ENCODE measurements at places on chromosomes 2 and 18. TPM values are rescaled to one million over a fixed set of nuclear protein-coding genes. Genes with fewer than 3 reads are reported as not detected.

DNA sequence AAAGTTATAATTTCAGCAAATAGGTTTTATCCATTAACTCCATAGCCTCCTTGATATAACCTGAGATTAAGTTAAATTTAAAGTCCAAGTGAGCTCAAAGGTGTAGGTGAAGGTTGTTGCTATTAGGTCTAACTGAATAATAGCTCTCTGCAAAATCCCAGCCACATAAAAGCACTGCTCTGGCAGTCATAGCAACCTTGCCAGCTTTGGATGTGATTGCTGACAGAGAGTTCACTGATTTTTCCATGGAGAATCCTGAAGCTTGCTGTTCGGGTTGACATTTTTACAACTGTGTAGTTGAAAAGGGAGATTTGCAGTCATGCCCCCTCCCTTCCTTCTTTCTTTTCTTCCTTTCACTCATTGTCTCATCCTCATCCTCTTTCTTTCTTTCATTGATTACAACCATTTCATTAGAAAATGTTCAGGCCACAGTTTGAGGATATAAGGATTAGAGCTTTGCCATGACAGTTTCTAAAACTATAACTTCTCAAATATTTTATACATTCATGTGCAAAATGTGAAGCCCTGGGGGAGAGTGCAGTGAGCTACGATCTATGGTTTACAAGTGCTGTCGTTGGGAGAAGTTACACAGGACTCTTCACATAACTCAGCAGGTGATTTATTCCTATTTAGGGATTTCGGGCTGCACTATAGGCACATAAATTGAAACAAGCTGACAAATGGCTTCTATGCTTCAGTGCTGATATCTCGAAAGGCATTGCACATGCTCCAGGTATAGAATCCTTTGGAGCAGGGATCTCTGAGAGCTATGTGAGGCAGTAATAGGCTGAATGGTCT lies 193.8 kb downstream of the LRRTM4 start:
- no peak for DNase-seq

DNA sequence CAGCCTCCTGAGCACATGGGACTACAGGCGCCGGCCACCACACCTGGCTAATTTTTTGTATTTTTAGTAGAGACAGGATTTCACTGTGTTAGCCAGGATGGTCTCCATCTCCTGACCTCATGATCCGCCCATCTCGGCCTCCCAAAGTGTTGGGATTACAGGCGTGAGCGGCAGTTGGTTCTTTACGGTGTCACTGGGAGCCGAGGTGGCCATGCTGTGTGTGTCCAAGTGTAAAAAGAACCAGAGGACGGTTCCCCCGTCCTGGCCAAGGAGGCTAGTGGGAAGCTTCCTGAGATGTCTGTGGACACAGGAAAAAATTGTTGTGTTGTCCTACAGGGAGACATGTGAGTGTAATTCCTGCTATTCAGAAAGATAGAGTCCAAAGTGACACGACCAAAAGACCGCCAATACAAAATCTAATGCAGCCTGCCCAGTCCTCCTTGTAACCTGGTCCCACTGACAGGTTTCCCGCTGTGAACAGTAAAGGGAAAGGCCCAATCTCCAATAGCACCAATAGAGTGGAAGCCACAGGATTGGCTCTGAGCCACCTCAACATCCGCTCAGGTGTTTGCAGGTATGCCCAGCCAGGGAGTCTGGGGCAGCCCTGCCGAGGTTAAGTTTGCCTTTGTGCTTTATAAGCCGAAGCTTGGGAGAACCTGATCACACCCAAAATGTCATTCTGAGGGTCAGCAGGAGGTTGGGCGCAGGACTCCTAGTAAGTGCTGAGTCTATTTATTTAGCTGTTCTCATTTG lies 40.6 kb downstream of the NCK2 start:
- no peak for DNase-seq

GRCh38 chr2:239062743-239063142 lies 214.9 kb downstream of the TWIST2 start:
- no peak for DNase-seq

- no peak for DNase-seq
These were observed 27.4 kb upstream of the MC5R start for GRCh38 chr18:13796515-13796914.

GRCh38 chr2:176268976-176269318 lies 295 bp upstream of the MTX2 start:
- no peak for DNase-seq

- peak; percentile 13 for DNase-seq
These were observed 53.4 kb upstream of the SCN1A start for GRCh38 chr2:166180951-166181812.

GRCh38 chr2:216710551-216711301 lies 15.4 kb upstream of the IGFBP5 start:
- DNase-seq: no peak

DNA sequence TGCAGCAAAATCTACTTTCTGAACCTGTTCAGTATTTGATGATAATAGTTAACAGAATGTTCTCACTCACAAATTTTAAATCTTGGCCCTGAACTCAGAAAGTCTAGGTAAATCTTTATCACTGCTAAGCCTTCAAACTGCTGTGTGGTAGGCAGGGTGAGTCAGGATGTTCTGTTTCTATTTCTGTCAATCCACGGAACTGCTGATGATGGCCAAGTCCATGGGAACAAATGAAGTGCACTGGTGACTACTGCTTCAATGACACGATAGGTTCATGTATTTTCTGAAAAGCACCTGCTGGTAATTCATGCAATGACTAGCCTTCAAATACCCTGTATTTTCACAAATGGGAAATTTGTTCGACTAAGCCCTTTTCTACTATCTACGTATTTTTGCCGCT lies 14.2 kb downstream of the NIFK start:
- no peak for DNase-seq

- DNase-seq: no peak
These were observed 3.6 kb downstream of the HOXD12 start for GRCh38 chr2:176103194-176103593.

- no peak for DNase-seq
These were observed 59.2 kb downstream of the ADI1 start for GRCh38 chr2:3460156-3460555.

DNA sequence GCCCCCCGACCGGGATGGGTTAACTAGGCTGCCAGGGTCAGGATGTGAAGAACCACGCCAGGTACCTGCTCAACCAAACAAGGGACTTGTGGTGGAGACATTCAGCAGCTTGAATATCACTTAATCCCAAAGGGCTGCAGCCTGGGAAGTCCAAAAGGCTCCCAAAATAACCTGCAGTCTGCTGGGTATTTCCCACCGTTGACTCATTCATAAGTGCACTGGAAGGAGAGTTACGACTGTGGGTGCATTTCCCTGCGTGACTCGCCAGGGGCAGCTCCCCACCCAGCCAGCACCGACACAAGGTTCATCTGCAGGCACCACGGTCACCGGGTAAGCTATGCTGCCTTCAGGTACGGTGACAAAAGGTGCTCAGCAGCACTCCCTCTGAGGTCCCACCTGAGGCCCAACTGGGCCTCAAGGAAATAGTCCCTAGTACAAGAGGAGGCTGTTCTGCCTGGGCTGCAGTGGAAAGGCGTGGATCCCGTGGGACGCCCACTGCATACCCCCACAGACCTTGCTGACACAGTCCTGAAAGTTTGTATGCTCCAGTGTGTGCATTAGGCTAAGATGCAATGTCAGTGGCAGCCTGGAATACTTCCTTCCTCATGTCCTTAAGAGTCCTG lies 86.5 kb downstream of the UXS1 start:
- no peak for DNase-seq

GRCh38 chr18:79625195-79625923 lies 54.2 kb upstream of the CTDP1 start:
- no peak for DNase-seq

GRCh38 chr2:159677654-159678053 lies 34.7 kb upstream of the MARCHF7 start:
- DNase-seq: no peak

DNA sequence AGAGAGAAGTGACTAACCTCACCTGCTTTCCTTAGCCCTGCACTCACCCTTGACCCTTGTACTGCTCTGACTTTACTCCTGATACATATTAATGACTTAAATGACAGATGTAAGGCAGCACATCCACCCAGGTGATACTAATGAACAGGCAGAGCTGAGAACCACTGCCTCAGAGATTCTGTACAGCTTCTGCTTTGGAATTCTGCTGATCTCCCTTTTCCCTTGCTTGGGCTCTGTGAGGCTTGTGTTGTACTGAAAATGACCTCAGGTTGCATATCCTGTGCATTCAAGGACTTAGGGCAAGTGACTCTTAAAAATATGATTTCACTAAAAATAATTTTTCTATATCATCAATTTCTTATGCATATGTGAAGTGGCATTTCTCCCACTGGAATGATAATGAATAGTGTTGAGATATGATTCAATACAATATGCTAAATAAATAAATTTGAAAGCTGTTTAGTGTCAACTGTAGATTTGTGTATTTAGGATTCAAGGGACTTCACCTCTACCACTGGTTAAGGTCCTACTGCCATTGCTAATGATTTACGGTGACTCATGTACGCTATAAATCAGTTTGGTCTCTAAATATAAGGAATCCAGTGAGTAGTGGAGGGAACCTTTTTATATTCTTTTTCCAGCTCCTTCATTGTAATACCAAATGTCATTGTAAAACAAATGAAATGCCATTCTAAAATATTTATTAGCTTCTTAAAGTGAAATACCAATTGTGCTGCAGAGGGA lies 328.3 kb downstream of the SOCS6 start:
- no peak for DNase-seq

DNA sequence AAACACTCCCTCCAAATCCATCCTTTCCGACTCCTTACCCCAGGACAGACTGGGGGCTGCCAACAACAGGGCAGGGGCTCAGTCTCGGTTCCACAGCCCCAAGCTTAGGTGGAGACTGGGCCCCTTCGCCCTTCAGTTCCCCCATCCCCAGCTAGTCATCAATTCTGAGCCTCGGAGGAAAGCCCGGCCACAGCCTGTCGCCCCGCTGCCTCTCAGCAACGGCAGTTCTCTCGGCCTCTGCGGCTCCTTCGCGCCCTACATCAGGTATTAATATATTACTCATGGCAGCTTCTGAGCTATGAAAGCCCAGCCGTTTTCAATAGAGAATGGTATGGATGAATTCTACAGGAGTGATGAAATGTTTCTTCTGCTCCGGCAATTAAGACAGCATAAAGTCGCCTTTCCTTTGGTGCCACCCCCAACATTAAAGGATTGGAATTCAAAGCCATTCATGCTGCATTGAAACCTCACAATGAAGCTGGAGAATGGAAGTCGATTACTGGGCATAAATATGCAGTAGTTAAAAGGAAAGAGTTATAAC lies 2.8 kb downstream of the HDAC4 start:
- no peak for DNase-seq

GRCh38 chr2:83826577-83826976 lies 632.5 kb downstream of the SUCLG1 start:
- no peak for DNase-seq

- no peak for DNase-seq
These were observed 116.8 kb downstream of the SPTBN1 start for GRCh38 chr2:54572636-54573536.

DNA sequence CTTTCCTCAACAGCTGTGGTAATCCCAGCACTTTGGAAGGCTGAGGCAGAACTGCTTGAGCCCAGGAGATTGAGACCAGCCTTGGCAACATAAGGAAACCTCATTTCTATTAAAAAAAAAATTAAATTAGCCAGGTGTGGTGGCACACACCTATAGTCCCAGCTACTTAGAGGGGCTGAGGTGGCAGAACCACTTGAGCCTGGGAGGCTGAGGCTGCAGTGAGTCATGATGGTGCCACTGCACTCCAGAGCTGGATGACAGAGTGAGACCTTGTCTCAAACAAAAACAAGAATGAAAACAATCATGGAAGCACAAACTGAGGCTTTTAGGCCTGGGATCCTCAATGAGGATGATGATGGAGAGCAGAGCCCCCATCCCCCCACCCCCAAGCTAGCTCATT lies 19.8 kb downstream of the GAREM1 start:
- DNase-seq: no peak

DNA sequence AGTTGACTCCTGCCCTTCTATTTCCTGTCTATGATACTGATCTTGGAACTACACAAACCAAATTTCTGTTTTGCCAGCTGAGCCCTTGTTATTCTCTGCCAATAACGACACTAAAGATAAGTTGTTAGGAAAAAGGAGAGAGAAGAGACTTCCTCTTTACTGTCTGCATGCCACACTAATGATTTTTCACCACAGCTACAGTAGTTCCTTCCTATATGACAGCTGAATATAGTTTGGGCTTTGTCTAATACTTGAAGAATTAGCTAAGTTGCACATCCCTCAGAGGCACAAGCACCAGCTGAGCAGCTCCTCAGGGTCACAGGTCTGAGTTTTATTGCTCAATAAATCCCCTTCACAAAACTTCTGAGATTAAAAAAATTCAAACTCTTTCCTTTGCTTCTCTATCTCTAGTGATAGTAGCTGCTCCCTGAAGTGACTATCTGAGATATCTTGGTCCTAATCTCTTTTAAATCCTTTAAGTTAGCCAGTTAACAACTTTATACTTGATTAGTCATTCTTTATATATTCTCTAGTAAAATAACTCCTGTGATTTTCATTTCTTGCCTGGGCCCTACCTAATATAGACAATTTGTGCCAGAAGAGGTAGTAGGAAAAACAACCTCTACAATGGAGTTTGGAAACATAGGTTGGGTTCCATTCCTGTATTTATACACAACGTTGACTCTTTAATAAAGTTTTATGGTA lies 253.0 kb upstream of the CNTNAP5 start:
- no peak for DNase-seq

GRCh38 chr2:146295080-146295670 lies 1549.7 kb upstream of the ACVR2A start:
- no peak for DNase-seq

DNA sequence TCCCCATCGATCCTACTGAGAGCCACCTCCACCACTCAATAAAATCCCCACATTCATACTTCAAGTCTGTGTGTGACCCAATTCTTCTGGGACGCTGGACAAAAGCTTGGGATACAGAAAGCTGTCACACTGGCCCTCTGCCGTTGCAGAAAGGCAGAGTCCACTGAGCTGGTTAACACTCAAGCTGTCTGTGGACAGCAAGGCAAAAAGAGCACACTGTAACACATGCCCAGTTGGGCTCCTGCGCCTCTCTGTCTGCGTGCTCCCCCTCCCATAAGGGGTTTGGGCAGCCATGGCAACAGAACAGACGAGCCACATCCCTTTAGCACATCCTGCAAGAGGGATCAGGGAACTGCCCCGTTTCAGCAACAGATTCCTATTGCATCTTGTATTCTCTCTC lies 106.9 kb upstream of the RGPD4 start:
- no peak for DNase-seq

GRCh38 chr2:101912545-101912944 lies 79.2 kb upstream of the IL1R2 start:
- no peak for DNase-seq

- DNase-seq: no peak
These were observed 20.0 kb upstream of the SERPINB3 start for GRCh38 chr18:63681449-63682340.

GRCh38 chr18:57089702-57090101 lies 57.2 kb upstream of the BOD1L2 start:
- no peak for DNase-seq

Gene CRYGD
- total RNA-seq: not detected

Gene SALL3
- not detected for total RNA-seq

Gene SIGLEC15
- total RNA-seq: not detected

Gene DSEL
- total RNA-seq: 0.05 TPM

Gene VWA3B
- total RNA-seq: 0.47 TPM

Gene KANSL3
- total RNA-seq: 35.8 TPM

Gene CETN1
- not detected for total RNA-seq

Gene PROM2
- 11.9 TPM for total RNA-seq
